ENCODE measurements at places on chromosomes 6 and 20.
A peak's percentile ranks its signal among the peaks of the same experiment; 100 is the strongest.

- DNase-seq, result peak; percentile 90
Observed at GRCh38 chr6:20403766-20404640, 2.3 kb downstream of the E2F3 start.

DNA sequence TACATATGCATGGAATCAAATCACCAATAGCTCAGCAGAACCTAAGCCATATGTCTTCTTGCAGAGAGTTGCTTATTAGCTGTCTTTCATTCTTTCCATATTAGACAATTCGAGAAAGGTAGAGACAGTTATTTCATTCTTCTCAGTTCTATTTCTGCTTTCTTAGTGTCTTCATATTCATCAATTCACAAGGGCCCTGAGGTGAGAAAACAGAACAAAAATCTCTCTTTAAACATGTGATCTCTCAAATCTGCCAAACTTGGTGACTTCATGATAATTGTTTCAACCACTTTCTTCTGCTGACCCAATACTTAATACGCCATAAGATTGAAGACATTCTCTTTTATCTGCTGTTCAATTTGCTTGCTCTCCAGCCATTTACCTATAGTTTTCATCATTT is 229.7 kb upstream of the MARCKS start:
- no peak for DNase-seq

DNA sequence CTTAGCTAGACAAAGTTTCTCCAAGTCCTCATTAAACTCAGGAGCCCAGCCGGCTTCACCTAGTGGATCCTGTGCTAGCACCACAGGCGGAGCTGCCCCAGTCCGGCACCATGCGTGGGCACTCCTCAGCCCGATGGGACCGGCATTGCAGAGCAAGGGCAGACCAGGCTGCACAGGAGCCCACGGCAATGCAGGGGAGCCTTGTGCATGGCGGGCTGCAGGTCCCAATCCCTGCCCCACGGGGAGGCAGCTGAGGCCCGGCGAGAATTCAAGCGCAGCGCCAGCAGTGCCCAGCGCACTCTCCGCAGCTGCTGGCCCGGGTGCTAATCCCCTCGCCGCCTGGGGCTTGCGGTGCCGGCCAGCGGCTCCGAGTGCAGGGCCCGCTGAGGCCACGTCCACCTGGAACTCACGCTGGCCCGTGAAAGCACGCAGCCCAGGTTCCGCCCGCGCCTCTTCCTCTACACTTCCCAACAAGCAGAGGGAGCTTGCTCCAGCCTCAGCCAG is 292.3 kb upstream of the EYS start:
- no peak for DNase-seq

- DNase-seq, result peak; percentile 61
Observed at GRCh38 chr6:2971420-2972218, at the start of gene SERPINB6. Gene SERPINB6, minus strand, starts transcription at chr6:2971567. Its CDS starts 12,235 bp downstream, at chr6:2959332.

- no peak for DNase-seq
Observed at GRCh38 chr20:13355941-13356486, 134.9 kb downstream of the ISM1 start.

- DNase-seq, result no peak
Observed at GRCh38 chr6:160368670-160369069, 20.5 kb downstream of the SLC22A3 start.

GRCh38 chr6:136210398-136211165 is 39.5 kb downstream of the MTFR2 start:
- DNase-seq, result no peak

DNA sequence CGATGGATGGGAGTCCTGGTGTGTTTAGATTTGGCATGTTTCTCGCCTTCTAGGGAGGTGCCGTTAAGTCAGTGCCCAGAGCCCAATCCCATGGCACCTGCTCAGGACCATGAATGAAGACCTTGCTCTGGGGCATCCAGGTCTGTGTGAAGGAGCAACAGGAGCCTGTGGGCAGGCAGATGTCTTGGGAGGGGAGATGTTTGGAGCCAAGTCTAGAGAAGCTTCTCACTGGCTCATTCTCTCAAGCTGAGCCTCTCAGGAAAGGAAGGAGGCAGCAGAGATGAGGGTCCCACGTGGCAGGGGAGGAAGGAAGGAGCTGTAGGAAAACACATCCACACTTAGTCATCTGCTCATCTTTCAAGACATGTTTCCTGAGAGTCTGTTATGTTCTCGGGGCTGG is 9.5 kb upstream of the SIRPB1 start:
- DNase-seq, result no peak

DNA sequence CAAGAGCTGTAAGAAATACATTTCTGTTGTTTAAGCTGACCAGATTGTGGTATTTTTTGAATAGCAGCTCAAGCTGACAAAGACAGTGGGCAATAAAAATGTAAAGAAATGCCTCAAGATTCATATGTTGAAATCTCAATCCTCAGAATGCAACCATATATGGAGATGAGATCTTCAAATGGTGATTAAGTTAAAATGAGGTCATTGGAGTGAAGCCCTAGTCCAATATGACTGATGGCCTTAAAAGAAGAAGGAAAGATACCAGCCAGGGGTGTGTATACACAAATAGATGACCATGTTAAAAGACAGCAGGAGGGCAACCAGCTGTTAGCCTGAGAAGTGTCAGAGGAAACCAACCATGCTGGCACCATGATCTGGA is 7.1 kb upstream of the DDO start:
- DNase-seq, result no peak

DNA sequence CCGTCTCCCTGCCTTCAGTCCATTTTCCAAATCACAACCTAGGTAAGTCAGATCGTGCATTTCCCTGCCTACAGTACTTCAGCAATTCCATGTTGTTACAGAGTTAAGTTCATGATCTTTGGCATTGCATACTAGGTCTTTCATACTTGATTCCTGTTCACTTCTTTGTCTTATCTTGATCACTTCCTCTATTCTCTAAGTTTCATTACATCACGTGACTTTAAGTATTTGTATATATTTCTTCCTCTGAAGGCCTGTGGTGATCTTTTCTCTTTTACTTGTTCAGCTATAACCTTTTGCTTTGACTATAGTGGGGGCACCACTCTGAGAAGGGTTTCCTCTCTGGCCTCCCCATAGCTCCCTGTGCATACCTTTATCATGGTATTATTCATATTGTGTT is 100.2 kb downstream of the TRMT11 start:
- no peak for DNase-seq

DNA sequence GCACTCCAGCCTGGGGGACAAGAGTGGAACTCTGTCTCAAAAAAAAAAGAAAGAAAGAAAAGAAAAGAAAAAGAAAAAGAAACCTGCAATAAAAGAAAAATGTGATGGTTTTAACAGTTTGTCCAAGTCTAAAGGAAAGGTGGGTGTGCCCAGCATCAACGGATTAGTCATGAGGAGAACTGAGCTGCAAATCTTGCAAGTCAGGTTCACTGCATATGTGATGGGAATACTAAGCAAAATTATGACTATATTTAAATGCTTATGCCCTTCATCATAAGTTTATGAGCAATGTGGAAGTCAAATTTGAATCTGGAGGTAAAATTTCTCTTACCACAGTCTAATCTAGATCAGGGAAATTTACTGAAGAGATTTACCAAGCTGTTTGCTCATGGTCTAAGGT is 13.1 kb upstream of the CDK19 start:
- no peak for DNase-seq

DNA sequence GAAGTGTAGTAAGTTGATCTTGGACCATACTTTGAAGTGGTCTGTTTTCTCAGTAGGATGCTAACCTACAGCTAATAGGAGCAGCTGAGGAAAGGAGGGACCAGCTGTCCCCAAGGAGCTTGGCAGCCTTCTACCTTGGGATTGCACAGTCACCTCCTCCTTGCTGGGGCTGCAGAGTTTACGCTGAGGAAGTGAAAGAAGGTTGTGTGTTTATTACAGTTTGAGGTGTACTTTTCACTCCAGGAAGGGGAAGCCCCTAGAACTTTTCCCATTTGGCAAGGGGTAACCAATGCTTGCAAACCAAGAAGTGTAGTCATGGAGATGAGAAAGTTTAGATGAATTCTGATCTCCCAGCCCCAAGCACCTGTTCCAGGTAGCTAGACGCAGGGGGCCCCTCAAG is 58.8 kb downstream of the BMP6 start:
- DNase-seq, result no peak

DNA sequence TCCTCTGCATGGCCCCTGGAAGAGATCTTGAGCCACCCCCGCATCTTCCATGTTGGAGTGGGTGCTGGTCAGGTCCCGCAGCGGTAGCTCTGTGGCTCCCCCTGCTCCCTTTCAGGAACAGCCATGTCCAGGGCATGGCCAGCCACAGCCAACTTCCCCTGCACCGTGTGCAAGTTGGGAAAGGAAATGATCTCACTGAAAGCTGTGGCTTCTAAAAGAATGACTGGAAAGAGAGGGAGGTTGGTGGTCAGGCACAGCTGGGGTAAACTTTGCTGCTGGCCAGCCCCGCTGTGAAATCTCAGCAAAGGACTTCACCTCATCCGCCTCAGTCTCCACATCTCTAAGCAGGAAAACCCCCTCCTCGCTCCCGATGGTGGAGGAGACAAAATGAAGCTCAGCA is 153.6 kb upstream of the CST7 start:
- DNase-seq, result no peak

DNA sequence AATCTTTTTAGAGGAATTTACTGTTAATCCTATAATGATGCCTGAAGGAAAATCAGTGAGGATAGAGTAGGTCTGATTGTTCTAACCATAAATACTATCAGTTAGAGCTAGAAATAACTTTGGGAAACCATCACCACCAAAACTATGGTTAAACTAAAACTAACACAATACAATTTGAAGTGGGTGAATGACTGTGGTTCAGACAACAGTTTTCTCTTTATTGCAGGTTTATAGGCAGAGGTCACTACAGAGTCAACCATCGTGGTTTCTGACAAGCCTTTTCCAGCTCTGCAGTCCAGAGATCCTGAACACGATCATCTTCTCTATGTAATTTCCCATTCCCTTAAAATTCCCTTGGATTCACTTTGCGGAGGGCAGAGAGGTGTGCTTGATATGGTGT is 134.3 kb downstream of the IBTK start:
- DNase-seq, result no peak

DNA sequence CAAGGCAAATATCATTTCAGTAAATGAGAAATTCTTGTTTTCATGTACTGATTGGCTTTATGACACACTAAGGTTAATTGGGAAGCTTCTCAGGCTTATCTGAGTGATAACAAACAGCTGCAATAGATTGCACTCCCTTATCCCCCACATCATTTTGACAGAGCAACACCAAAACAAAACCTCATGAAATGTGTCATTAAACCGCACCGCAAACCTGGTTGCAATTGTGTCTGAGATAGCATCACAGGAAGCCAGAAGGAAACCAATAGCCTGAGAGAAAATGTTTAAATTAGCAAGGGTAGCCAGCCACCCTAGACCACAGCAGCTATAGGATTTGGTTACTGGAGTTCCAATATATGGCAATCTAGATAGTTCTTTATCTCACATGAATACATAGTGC is 31.6 kb upstream of the LAMA4 start:
- peak; percentile 78 for DNase-seq

- DNase-seq, result no peak
Observed at GRCh38 chr6:122673343-122673961, 63.2 kb downstream of the PKIB start.

DNA sequence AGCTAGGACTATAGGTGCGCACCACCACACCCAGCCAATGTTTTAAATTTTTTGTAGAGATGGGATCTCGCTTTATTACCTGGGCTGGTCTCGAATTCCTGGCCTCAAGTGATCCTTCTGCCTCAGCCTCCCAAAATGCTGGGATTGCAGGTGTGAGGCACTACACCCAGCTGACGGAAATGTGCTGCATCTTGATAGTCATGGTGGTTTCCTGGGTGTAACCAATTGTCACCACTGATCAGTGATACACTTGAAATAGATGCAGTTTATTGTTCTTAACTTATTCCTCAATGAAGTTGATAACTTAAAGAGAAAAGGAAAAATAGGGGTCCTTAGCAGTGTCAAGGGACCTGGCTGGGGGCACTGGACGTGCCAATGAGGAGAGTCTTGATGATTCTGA is 92.4 kb downstream of the PPP1R14C start:
- DNase-seq, result no peak

- no peak for DNase-seq
Observed at GRCh38 chr6:138538390-138539031, 39.2 kb upstream of the NHSL1 start.

- DNase-seq, result no peak
Observed at GRCh38 chr6:42697268-42697655, 25.1 kb downstream of the PRPH2 start.

DNA sequence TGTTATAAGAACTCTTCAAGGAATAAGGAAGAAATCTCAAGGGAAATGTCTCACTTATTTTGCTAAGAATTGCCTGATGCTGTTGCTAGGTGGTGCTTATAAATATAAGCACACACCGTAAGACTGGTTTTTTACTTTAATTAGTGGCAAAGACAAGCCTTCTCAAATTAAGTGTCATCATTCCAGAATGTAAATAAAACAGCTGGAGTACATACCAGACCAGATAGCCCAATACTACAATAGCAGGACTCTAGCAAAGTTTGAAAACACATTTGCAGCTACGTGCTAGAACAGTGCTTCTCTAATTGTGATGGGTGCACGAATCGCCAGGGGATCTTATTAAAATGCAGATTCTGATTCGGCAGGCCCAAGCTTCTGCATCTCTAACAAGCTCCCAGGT is 6.8 kb downstream of the CNKSR3 start:
- no peak for DNase-seq

- no peak for DNase-seq
Observed at GRCh38 chr6:108966251-108966650, 118.0 kb downstream of the ARMC2 start.

DNA sequence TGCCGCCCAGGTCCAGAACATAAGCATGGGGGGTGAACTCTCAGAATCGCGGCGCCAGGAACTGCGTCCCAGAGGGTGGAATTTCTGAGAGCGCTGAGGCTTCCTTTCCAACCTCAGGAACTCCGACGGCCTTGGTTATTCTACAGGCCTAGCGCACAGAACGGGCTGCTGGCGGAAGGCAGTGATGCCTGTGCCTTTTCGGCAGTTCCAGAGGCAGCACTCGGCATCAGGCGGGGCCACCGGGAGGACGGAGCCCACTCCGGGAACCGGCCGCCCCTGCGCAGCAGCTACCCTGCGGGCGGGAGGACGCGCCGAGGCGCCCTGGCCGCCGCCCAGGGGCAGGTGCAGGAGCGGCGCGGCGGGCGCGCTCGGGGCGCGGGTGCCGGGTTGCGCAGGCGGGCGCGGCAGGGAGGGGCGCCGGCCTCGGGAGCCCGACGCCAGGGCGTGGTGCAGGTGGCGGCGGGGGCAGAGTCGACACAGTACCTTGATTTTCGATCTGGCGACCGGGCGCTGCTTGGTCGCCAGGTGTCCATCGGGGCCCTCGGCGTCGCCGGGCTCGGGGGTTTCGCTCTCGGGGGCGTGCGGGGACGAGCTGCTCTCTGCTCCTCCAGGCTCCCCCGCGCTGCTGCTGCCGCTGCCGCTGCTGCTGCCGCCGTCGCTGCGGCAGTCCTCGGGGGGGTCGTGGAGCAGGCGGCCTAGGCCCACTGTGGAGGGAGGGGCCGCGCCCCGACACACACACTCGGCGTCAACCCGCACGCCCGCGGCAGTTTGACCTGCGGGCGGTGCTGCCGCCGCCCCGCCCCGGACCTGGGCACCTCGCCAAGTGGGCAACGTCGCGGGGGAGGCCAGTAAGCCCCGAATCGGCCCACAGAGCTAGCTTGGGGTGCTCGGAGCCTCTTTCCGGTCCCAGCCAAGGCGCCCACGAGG is 1.3 kb downstream of the OVOL2 start:
- peak; percentile 18 for DNase-seq

GRCh38 chr20:46195264-46196036 is 77.3 kb downstream of the CD40 start:
- DNase-seq, result no peak

GRCh38 chr20:57218489-57218888 is 48.0 kb downstream of the BMP7 start:
- DNase-seq, result no peak

GRCh38 chr6:126156973-126157372 is 170.6 kb downstream of the TRMT11 start:
- DNase-seq, result no peak
